ENCODE measurements at places on chromosomes 12 and 14.
A peak's percentile ranks its signal among the peaks of the same experiment; 100 is the strongest.

- peak; percentile 75 for DNase-seq
Observed at GRCh38 chr14:41605550-41606281, 960 bp upstream of the LRFN5 start.

DNA sequence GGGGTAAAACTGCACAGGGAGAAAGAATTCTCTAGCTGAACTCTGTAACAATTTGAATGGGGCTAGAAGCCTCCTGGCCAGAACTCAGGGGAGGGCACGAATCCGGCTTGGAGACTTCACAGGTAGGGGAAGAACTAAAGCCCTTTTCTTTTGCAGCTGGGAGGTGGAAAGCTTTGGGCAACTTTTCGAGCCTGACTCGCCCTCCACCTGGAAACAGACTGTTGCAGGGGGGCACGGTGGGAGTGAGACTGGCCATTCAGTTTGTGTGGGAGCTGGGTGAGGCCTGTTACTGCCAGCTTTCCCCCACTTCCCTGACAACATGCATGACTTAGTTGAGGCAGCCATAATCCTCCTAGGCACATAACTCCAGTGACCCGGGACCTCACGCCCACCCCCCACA, 135.8 kb downstream of the PLCZ1 start:
- DNase-seq, result no peak

DNA sequence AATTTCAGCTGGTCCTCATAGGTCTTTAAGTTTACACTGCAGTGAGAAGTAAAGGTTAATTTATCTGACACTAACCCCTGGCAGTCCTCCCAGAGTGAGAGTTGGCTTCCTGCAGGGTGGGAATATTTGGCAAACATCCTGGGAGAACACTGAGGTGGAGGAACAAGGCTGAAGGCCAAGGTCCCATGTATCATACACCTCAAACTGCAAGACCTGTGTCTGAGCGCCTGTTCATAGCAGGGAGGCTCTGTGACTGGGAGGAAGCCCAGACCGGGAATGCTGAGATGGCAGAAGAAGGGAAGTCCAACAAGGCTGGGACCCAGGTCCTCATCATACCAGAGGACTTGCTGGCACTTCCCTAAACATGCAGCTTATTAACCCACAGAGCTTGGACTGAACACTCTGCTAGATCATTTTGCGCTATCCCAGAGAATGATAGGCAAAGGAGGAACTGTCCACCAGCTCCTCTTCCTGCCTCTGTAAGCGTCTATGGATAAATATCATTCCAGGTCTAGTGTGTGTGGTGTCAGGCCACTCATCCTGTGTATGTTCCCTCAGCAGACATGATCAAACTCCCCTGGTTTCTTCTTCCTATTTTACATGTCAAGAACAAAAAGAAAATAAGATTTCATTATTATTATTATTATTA, 199.6 kb upstream of the CNOT2 start:
- no peak for DNase-seq

DNA sequence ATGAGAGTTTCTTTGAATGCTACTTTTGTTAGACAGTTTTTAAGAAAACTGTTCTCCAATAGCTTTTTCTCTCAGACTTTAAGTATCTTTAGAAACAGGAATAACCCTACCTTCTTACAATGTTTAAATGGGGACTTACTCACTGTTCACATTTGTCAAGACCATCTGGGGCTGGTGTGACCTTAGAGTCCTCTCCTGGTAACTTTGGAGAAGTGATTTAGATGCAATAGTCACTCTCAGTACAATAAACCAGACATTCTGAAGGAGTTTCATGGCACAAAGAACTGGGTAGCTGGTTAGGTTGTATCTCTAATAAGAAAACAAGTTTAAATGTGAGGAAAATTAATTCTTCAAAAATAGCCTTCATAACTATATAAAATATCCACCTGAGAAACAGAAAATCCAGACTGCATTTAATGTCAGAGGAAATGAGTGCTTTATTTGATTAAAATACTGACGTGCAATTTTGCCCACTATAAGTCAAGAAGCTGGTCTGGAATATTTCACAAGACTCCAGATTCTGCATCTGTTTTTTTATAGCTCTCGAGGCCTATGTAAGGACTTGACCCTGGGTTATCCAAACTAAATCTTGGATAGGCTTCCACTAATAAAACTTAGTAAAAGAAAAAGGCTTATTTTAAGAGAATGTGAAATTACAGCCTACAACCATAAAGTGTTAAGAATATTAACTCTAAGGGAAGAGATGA, 108.7 kb downstream of the PTGER2 start:
- no peak for DNase-seq

GRCh38 chr14:103310576-103311095, 23.4 kb upstream of the EIF5 start:
- DNase-seq, result no peak

- no peak for DNase-seq
Observed at GRCh38 chr12:102903337-102904007, 13.6 kb downstream of the PAH start.

DNA sequence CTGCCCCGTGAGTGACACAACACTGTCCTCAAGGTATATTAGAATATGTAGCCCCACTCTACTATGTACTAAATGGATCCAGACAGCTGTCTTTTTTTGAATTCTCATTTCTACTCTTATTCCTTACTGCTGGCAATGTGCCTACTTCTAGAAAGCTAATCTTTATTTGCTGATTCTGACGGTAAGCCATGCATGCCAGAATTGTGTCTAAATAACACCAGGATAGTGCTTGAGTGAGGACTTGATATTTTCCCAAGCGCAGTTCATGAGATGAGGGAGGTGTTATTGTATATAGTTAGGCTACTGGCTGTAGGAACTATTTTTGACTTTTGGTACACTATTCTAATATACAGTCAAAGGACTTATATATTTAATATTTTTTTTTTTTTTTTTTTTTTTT, 316.2 kb upstream of the NAV3 start:
- no peak for DNase-seq

DNA sequence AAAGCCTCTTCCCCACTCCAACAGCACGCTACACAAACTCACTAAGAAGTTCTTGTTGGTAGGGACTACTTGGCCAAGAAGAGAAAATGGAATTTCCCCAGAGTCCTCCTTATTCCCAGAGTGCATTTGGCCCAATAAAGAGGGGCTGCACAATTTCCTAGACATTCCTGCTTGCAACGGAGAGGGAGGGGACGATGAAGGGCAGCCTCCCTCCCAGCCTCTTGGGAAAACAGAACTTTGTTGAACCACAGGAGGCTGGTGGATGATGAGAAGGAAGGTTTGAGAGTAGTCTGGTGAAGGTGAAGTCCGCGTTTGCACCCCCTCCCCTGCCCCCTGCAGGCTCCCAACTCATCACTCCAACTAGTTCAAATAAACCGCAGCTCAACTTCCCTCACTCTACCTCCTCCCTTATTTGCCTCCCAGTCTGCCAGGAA, 19.1 kb upstream of the TBX3 start:
- no peak for DNase-seq

GRCh38 chr12:124827588-124828184, 36.0 kb downstream of the SCARB1 start:
- no peak for DNase-seq

- no peak for DNase-seq
Observed at GRCh38 chr12:51895378-51896135, 7.7 kb downstream of the ANKRD33 start.

GRCh38 chr12:123934829-123935228, 37.8 kb downstream of the CCDC92 start:
- DNase-seq, result no peak

- no peak for DNase-seq
Observed at GRCh38 chr12:85639834-85640233, 196.4 kb downstream of the RASSF9 start.

DNA sequence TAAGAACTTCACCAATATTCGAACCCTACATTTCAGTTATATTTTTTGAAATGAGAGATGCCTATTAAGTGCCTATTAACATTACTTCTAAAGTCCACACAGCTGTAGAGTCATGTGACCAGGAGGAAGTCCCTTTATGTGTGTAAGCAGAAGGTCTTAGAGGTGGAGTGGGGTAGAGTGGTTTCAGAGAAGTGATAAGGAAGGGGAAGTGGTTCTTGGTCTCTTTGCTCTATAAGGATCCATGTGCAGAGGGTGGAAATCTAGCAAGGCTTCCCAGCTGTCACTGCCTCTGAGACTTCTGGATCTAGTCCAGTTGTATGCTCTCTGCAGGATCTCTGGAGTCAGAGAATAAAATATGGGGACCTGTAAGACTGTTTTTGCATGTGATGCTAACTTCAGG, 673.9 kb downstream of the FLRT2 start:
- DNase-seq, result no peak

DNA sequence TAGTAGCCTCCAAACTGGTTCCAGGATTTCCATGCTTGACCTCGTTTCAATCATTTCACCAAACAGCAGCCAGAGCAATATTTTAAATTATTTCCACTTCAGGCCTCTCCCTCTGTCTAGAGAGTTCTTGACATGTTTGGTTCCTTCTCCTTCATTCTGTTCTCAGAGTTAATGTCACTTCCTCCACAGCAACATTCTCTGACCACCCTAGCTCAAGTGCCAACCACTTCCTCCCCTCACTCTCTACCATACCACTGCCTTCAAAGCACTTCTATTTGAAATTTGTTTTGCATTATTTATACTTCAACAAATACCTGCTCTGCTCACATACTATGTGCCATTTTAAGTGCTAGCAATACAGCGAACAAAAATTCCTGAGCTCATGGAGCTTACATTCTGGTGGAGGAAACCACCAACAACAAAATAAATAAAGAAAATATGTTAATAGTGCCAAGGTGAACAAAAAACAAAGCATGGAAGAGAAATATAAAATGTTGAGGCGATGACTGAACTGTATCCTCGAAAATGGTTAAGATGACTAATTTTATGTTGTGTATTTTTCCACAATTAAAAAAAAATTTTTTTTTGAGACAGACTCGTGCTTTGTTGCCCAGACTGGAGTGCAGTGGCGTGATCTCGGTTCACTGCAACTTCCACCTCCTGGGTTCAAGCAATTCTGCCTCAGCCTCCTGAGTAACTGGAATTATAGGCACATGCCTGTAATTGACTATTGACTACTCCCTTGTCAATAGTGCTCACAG, 17.3 kb downstream of the BAZ1A start:
- DNase-seq, result no peak

DNA sequence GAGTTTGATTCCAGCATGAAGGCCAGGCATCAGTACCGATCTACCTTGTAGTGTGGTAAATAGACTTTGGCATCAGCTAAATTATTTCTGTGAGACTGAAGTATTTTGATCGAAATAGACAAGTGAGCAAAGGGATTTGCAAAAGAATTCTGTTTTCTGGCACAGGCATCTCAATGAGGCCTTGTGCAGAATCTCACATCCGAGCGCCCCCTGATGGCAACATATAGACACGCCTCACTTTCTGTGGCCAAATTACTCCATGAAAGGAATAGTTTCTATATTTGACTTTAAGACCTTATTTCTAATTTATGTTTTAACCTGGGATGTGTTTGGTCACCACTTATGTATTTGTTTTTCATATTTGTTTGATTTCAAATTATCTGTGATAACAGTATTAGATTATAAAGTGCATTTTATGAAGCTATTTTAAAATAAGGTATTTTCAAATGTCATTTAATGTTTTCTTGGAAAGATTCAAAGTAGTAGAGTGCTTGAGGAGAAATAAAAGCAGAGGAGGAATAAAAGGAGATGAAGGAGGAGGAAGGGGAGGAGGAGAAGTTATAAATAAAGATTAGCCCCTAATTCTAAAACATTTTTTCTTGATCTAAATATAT, 731.9 kb downstream of the NRXN3 start:
- no peak for DNase-seq

GRCh38 chr14:90330203-90331196, 1.2 kb downstream of the NRDE2 start:
- no peak for DNase-seq

DNA sequence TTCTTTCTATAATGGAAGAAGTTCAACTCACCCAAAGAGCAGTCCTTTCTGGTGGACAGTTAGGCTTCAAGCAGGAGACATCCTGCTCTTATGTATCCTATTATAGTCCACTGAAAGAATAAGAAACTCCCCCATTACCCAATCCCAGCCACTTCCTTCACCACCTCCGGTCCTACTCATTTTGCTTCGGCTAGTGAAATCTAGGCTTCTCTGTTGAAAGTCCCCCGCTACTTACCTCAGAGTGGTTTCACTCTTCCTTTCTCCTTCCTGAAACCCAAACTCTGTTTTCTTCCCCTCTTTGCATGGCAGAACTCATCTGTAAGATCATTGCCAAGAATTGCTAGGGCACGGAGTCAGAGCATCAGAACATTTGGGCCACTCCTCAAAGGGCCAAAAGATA, at the start of gene GPR84:
GPR84 (minus strand) TSS at position 74 of the 400 bp plus-strand sequence. CDS start 635 bp downstream, outside the sequence.
- DNase-seq, result no peak

- peak; percentile 54 for DNase-seq
Observed at GRCh38 chr12:6550294-6551062, 5.4 kb downstream of the IFFO1 start.

DNA sequence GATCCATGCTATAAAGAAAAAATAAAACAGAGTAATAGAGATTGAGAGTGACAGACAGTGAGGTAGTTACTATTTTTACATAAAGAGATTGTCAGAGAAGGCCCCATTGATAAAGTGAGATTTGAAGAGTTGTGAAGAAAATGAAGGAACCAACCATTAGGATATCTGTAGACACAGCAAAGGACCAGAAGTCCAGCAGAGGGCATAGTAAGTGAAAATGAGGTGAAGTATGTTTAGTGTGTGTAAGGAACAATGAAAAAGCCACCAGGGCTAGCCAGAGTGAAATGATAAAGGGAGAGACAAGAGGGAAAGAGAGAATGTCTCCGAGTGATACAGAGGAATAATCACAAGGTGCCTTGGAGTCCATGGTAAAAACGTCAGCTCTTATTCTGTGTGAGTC, 411.0 kb downstream of the NELL2 start:
- no peak for DNase-seq

DNA sequence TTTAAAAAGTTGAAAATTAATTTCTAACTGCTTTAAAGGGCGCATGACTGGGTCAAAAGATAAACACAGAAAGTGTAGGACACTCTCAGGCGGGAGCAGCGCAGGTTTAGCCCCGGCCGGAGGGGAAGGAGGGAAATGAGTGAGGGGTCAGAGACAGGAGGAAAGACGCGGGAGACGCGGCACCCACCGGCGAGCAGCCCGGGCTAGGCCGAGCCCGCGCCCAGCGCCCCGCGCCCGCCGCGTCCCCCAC, 591 bp downstream of the GXYLT1 start:
- no peak for DNase-seq

- no peak for DNase-seq
Observed at GRCh38 chr12:52876372-52876771, 27.6 kb upstream of the KRT78 start.

DNA sequence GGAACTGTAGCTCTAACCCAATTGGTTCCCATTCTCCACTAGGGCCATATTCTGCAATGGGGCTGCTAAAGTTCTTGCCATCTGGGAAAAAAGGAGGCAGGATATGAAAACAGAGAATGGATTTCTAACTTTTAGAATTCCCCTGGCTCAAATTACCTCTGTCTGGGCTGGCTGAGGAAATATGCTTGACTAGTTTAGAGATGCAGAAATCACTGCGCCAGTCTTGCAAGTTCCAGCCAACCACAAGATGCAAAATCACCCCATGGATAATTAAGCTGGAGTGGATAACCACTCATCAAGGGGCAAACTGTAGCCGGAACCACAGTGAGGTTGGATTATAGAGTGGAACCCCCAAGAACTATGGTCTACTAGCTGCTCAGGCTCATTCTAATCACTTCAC, 126.3 kb downstream of the RALGAPA1 start:
- no peak for DNase-seq
